ENCODE measurements at places on chromosomes 7 and 10. TPM values are rescaled to one million over a fixed set of nuclear protein-coding genes. Genes with fewer than 3 reads are reported as not detected.
A peak's percentile ranks its signal among the peaks of the same experiment; 100 is the strongest.

- H3K4me1 ChIP-seq, result peaks cover 30% of the 10 kb centered on the region
- H3K36me3 ChIP-seq, result no peaks in the 10 kb centered on the region
- no peaks in the 10 kb centered on the region for H3K27me3 ChIP-seq
- H3K27ac ChIP-seq, result peak overlapping the region; percentile 89
- no peak for DNase-seq
- H3K4me3 ChIP-seq, result peak overlapping the region; percentile 53
Measured at GRCh38 chr7:37353949-37354655, 94.6 kb downstream of the ELMO1 start.

The FANK1 gene
- not detected for total RNA-seq

DNA sequence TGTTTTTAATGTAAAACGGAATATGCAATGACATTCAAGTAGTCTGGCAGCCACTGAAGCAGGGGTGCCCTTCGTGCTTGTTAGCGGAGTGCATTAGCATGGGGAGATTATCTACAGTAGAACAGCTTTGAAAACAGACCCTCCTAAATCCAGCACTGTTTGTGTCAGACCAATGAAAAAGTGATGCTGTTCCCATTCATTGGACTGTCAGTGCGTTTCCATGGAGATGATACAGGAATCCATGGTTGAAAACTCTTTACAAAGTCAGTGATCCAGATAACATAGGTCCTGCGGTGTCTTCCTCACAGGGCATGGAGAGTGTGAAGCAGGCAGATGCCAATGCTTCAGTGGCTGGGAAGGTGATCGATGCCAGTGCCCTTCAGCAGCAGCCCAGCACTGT is 73.6 kb downstream of the ITGB8 start:
- no peaks in the 10 kb centered on the region for H3K27me3 ChIP-seq
- H3K4me3 ChIP-seq, result no peak overlapping the region
- no peak for DNase-seq
- no peaks in the 10 kb centered on the region for H3K36me3 ChIP-seq

- DNase-seq, result no peak
- peak overlapping the region; percentile 61 for H3K4me3 ChIP-seq
- H3K4me1 ChIP-seq, result peaks cover 17% of the 10 kb centered on the region
- no peaks in the 10 kb centered on the region for H3K36me3 ChIP-seq
- peaks cover 35% of the 10 kb centered on the region for H3K27me3 ChIP-seq
- H3K27ac ChIP-seq, result no peak overlapping the region
Measured at GRCh38 chr7:121329191-121330052, 622 bp downstream of the WNT16 start.

DNA sequence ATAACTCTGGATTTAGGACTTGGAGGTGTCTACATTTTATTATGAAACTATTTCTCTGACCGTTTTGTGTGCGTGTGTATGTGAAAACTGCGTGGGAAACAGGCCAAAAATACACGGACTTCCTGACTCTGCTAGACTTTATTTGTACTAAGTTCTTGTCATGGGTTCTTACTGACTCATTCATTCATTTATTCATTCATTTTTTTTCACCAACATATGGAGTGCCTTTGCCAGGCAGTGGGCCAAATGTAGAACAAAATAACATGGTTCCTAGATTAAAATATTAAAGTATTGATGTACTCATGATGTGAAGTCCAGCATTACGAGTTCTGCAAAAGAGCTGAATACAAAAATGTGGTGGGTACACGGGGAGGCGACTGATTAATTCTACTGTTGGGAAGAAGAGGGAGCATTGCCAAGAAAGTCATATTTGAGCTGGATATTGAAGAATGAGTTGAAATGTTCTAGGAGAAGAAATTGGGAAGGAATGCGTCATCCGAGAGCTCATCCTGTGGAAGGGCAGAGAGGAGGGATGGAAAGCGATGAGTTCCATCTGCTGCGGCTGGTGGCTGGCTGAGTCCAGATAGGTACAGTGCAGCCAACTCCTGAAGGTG is 24.6 kb downstream of the CACNB2 start:
- no peaks in the 10 kb centered on the region for H3K4me1 ChIP-seq
- H3K4me3 ChIP-seq, result peak overlapping the region; percentile 2
- H3K27ac ChIP-seq, result peak overlapping the region; percentile 47
- no peaks in the 10 kb centered on the region for H3K27me3 ChIP-seq

DNA sequence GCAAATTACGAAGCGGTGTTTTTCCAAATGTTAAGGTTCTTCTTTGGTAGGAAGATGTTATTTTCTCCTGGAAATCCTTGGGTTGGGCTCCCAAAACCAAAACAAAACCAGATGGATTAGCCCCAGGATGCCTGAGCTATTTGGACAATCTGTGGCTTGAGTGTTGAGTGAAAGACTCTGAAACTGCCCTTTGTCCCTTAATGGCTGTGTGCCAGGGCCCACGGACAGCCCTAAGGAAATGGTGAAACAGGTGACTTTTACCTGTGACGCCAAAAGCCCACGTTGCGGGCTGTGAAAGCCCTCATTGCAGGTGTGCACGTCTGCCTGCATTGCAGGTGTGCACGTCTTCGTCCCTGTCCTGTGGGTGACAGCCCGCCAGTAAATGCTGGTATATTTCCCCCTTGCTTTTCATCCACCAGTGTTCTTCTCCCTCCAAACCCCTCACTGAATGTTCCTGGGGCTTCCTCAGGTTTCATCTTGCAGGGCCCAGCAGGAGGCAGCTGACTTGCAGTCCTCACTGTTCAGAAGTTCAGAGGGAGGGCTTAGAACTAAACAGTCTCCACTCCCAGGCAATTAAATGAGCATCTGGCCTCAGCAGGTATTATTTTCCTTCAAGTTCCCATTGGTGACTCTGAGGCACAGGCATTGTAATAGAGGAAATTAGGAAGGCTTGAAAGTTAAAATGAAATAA is 10.7 kb downstream of the PFKP start:
- H3K36me3 ChIP-seq, result peaks cover 6% of the 10 kb centered on the region
- H3K27ac ChIP-seq, result no peak overlapping the region
- no peak overlapping the region for H3K4me3 ChIP-seq
- no peaks in the 10 kb centered on the region for H3K27me3 ChIP-seq

The LLCFC1 gene
- not detected for total RNA-seq

DNA sequence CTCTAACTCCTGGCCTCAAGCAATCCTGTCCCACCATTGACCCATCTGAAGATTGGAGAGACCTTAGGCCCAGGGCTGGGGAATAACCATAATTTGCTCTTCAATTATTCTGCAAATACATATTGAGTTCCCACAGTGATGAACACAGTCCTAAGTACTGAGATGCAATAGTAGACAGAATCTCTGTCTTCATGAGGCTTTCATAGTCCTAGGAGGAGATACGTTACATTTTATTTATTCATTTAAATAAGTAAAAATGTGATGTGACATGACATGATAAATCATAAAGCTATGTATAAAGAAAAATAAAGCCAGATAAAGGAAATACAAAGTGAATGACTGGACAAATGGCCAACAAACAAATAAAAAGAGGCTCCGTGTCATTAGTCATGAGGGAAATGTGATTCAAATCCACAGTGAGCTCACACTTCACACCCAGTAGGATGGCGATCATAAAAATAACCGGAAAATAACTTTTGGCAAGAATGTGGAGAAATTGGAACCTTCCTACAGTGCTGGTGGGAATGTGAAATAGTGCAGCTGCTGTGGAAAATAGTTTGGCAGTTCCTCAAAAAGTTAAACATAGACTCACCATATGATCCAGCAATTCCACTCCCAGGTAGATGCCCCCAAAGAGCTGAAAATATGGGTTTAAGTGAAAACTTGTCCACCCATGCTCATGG is 52.1 kb upstream of the JCAD start:
- H3K27ac ChIP-seq, result no peak overlapping the region
- no peak overlapping the region for H3K4me3 ChIP-seq
- H3K4me1 ChIP-seq, result peaks cover 25% of the 10 kb centered on the region
- DNase-seq, result no peak
- H3K27me3 ChIP-seq, result no peaks in the 10 kb centered on the region

DNA sequence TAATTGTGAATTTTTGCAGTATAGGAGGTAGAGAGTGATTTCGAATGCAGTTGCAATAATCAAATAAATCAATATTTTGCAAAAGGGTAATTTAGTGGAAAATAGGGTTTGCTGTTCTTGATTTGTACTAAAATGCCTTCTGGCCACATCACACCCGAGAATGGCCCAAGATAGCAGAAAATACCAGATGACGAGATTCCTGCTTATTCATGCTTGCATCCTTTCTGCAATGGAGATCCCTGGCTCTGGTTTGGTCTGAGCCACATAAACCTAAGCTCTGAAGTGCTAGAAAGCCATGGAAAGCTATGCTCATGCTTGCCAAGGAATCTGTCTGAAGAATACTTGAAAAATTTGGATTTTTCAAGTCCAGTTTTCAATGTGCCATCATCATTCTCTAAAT is 634.2 kb upstream of the COBL start:
- H3K4me1 ChIP-seq, result no peaks in the 10 kb centered on the region
- no peak overlapping the region for H3K27ac ChIP-seq
- H3K27me3 ChIP-seq, result no peaks in the 10 kb centered on the region
- DNase-seq, result no peak
- no peaks in the 10 kb centered on the region for H3K36me3 ChIP-seq

DNA sequence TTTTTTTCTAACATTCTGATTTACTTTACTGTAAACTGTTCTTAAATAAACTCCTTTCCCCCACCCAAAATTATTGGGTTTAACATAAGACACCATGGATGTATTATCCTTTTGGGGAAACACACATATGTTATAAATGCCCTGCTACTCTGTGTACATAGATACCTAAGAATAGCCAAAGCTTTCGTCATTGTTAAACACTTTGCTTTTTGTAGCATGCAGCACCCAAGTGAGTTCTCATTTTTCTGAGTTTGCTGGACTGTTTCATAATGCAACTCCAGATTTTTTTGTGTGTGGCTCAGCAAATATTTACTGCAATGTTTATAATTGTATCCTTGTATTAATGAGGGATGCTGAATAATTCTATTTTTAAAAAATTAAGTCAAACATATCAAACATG is 86.9 kb downstream of the VTI1A start:
- no peak overlapping the region for H3K27ac ChIP-seq
- no peak for DNase-seq
- no peaks in the 10 kb centered on the region for H3K4me1 ChIP-seq
- H3K36me3 ChIP-seq, result no peaks in the 10 kb centered on the region
- H3K27me3 ChIP-seq, result no peaks in the 10 kb centered on the region

The TFR2 gene
- total RNA-seq, result 0.35 TPM

- H3K36me3 ChIP-seq, result no peaks in the 10 kb centered on the region
- H3K27ac ChIP-seq, result no peak overlapping the region
- peaks cover 3% of the 10 kb centered on the region for H3K4me1 ChIP-seq
- no peaks in the 10 kb centered on the region for H3K27me3 ChIP-seq
- DNase-seq, result no peak
Measured at GRCh38 chr7:30087371-30087770, 47.4 kb upstream of the MTURN start.

DNA sequence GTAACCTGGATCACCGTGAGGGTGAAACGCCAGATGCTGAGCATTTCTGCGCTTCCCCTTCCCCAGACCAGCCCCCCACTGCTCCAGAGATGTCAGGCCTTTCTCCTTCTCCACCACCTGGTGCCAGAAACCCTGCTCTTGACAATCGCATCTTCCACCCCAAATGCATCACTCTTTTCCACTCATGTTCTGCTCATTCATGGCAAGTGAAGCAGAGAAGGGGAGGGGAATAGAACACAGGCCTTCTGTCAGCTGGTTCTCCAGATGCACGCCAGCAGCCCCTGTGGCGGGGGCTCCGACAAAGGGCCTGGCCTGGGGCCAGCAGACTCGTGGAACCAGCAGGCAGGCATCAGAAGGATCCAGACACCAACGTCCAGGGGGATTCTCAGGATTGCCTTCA is 68.5 kb upstream of the SVIL start:
- H3K27me3 ChIP-seq, result no peaks in the 10 kb centered on the region
- peak overlapping the region; percentile 20 for H3K4me3 ChIP-seq
- no peak for DNase-seq
- no peaks in the 10 kb centered on the region for H3K36me3 ChIP-seq
- H3K27ac ChIP-seq, result peak overlapping the region; percentile 46
- peaks cover 69% of the 10 kb centered on the region for H3K4me1 ChIP-seq

The ATOH7 gene
- total RNA-seq, result not detected

GRCh38 chr10:77041636-77042258 is 595.9 kb downstream of the KCNMA1 start:
- no peaks in the 10 kb centered on the region for H3K27me3 ChIP-seq
- DNase-seq, result no peak
- H3K4me3 ChIP-seq, result no peak overlapping the region
- no peak overlapping the region for H3K27ac ChIP-seq
- peaks cover 8% of the 10 kb centered on the region for H3K36me3 ChIP-seq

DNA sequence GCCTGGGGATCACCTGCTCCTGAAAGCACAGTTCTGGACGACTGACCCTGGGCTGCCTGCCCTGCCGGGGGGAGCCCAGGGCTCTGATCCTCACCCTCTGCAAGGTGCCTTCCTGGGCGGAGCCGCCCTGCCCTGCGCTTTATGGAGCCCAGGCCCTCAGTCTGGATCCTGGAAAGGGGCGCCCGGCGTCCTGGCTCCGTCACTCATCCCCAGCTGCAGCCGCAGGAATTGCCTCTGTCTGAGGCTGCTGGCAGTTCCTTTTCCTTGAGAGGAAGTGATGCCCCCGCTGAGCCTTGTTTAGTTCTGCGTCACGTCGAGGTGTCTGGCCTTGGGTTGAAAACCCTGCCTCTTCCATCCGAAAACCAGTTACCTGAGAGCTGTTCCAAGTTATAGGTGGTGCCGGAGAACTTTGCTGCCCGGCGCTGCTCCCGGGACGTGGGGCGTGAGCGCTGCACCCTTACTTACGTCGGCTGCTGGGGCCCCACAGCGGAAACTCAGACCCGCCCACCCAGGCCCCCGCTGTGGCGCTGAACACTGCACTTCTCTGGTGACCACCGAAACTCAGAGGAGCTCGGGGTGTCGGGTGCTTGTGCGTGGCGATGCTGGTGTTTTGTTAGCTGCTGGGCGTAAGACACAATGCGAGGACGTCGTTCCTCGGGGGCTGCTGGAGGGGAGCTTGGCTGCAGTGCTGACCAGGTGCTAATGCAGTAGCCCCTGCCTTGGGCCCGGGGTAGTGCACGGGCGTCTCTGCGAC is 5.4 kb downstream of the MAFK start:
- H3K36me3 ChIP-seq, result peaks cover 17% of the 10 kb centered on the region
- H3K27me3 ChIP-seq, result no peaks in the 10 kb centered on the region
- peak overlapping the region; percentile 99 for H3K27ac ChIP-seq
- peaks cover 17% of the 10 kb centered on the region for H3K4me1 ChIP-seq

The BBIP1 gene
- 19.0 TPM for total RNA-seq

DNA sequence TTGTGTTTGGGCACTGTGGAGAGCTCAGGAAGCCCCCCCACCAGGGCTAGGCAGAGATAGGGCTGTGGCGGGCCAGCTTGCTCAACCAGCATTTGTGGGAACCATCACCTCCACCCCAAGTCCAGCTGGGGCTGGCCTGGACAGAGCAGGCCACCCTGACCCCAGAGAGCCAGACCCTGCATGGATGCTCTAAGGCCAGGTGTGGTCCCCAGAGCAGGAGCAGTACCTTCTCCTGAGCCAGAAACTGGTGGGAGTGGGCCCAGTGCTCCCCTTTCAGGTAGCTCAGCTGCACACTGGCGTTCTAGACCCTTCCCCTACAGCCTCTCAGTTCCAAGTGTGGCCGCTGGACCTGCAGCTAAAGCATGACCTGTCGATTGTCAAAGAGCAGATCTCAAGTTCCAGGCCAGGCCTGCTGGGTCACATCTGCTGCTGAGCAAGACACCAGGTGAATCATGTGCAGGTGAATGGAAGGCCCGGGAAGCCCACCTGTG is 57.2 kb downstream of the RASGEF1A start:
- no peak overlapping the region for H3K27ac ChIP-seq
- no peak overlapping the region for H3K4me3 ChIP-seq
- H3K36me3 ChIP-seq, result no peaks in the 10 kb centered on the region
- DNase-seq, result peak; percentile 1

Measured in thoracic aorta (tissue), 2 donors.